ENCODE measurements at places on chromosomes 16 and 17.

- DNase-seq = no peak
These were observed 33.9 kb upstream of the CLEC18B start for GRCh38 chr16:74455213-74455612.

DNA sequence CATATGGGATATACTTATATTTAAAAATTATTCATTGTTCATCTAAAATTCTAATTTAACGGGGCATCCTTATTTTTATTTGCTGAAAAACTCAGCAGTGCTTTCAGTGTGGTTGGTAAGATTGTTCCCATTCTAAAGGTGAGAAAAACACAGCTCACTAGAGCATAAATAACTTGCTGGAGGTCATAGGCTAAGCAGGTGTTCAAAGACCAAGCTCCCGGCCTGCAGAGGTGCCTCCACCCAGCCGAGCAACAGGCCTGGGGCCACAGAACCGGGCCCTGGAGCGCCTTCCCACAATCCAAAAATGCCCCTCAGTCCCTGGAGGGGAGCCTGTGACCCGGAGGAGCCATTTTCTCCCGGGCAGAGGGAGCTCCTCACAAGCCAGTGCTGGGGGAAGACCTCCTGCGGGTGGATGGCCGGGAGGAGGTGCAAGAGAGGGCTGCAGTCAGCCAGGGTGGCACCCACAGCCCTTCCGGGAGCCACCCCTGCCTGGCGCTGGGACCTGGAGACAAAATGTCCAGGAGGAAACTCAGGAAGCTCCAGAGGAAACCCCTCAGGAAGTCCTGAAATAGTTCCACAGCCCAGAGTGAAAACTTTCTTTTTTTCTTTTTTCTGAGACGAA lies 14.7 kb downstream of the ABR start:
- no peak for DNase-seq

DNA sequence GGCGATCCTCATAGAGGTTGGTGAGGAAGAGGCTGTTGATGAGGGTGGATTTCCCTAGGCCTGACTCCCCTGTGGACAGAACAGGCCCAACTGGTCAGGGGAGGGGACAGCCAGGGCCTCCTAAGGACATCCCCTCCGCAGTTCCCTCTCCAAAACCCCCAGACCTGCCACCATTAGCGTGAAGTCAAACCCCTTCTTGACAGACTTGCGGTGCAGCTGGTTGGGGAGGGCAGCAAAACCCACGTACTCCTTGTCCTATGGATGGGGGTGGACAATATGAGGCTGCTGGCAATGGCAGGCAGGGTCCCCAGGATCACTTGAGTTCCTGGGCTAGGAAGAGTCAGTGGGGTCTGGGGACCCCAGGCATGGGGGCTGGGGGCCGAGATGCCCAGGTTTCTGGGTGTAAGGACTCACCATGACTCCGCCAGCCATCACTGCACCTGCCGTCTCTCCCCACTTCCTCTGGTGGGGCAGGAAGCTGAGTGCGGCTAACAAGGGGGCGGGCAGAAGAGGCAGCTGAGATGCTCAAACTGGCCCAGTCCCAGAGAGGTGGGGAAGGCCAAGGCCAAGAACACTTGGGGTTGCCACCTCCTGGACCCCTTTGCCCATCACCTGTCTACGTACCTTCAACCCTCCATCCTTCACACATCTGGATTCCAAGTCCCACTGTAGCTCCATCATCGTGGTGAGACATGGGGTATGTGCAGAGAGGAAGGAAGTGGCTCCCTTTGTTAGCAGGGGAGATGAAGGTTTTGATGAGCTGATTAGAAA lies at the start of gene SEPTIN1:
Gene SEPTIN1, minus strand, starts transcription at position 451 of the 771 bp plus-strand sequence. Its CDS starts 19 bp downstream, at position 432.
- no peak for DNase-seq

- no peak for DNase-seq
These were observed 12.4 kb downstream of the METTL9 start for GRCh38 chr16:21611556-21612384.

DNA sequence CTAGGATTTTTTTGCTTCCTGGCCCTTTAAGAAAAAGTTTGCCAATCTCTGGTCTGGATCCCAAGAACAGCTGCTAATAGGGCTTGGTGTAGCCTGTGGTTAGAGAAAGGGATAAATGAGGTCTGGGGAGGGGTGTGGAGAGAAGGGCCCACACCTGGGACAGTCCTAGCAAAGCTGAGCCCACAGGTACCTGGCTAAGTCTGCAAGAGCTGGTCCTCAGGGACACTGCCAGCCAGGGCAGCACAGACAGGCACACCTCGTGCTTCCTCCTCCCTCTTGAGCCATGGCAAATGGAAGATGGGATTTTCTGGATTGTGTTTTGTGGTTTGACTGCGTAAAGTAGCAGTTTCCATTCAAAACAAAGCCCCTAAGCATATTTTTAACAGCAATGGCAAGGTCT lies 217.5 kb downstream of the SOX9 start:
- DNase-seq = no peak

- DNase-seq = no peak
These were observed 137.1 kb downstream of the C16orf95 start for GRCh38 chr16:87180069-87180468.

- no peak for DNase-seq
These were observed 48.9 kb downstream of the GTF3C1 start for GRCh38 chr16:27500801-27501200.

DNA sequence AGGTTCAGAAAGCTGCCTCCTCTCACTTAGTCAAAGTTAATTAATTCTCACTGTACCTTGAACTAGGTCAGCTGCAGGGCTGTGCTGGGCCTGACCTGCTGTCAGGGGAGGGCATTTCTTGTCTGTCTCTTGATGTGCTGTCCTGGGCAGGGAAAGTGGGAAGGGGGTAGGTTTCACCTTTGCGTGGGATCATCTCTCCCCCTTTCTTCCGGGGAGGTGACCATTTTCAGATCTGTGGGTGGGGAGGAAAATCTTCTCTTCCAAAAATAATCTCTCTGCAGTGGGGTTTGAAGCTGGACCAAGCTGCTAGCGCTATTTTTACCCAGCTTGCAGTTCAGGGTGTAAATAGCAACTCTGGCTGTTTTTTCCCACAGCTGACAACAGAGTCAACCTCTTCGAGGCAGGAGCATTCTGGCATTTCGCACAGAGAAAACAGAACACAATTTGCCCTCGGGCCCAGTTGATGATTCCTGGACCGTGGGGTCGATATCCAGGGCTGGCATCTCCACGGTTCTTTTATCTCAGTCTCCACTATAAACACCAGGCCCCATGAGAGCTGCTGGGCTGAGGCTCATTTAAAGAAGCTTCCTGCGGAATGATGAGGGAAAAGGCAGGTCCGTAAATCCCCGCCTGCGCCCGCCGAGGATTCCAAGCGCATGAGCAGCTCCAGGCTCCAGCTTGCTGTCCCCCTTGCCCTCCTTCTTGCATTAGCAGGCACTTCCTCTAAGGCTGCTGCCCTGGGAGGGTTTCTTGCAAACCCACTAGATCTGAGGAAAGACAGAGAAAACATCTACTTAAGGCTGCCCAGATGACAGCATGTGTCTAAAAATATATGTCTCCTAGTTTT lies 93.9 kb downstream of the YPEL2 start:
- no peak for DNase-seq

- DNase-seq = no peak
These were observed 42.6 kb downstream of the TSC2 start for GRCh38 chr16:2090481-2090776.

DNA sequence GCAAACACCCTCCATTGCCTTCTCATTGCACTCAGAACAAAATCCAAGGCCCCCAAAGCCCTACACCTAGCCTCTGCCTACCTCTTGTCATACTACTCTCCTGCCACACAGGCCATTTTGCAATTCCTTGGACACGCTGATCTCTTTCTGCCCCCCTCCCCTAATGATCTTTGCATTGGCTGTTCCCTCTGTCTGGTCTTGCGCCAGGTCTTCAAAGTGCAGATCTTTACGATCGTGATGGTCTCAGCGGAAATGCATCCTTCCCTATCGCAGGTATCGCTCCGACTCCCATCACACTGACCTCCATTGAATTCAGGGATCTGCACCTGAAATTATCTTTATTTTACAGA lies 777 bp upstream of the MOSMO start:
- DNase-seq = no peak

- DNase-seq = no peak
These were observed 22.3 kb upstream of the KRT10 start for GRCh38 chr17:40844671-40845107.

GRCh38 chr17:56125830-56126819 lies 27.1 kb upstream of the ANKFN1 start:
- peak; percentile 95 for DNase-seq

GRCh38 chr16:10984509-10984908 lies 40.1 kb downstream of the CLEC16A start:
- no peak for DNase-seq

- no peak for DNase-seq
These were observed 175.5 kb downstream of the PRKCB start for GRCh38 chr16:24011237-24011636.

DNA sequence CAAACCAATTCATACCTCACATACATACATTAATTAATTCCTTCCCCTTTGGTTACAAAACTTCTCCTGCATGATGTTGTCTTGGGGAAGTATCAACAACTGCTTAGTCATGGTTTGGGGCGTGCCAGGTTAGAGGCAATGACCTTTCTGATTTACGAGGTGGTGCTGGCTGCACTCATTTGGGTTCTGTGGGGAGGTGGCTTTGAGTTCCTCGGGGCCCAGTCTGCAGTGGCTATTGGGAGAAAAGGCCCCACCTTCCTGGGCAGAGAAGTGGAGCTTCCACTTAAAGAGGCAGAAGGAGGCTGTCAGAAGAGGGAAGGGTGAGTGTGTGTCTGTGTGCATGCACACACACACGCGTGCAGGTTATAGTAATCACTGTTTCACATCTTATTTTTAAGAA lies 10.2 kb upstream of the ETV4 start:
- no peak for DNase-seq

DNA sequence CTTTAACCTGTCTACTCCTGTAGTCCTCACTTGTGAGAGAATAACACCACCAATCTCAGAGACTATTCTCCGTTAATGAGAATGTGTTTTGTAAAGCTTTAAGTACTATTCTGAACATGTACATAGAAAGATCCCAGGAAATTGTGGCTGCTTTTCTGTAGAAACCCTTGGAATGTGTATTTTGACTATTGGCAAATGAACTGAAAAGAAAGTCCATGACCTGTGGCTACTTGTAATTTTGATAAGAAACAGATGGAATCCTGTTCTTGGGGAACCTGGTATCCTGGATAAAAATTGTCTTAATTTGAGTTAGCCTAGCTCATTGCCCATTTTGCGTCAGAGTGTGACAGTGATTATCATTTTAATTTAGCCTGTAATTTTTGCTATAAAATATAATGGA lies 9.1 kb downstream of the CTCF start:
- DNase-seq = no peak

- DNase-seq = no peak
These were observed 180.1 kb upstream of the SDK2 start for GRCh38 chr17:73824321-73824720.

GRCh38 chr16:87123356-87124001 lies 193.7 kb downstream of the C16orf95 start:
- no peak for DNase-seq

DNA sequence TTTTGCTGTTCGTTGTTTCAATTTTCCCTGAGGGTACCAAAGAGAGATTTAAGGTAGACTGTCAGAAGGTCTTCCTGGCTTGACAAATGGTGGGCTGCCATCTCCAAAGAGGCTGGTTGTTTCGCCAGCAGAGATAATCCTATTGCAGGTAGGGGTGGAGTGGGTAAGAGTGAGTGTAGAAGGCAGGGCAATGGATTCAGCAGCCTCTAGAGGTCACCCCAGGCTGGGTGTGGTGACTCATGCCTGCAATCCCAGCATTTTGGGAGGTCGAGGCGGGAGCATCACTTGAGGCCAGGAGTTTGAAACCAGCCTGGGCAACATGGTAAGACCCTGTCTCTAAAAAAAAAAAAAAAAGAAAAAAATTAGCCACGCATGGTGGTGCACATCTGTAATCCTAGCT lies 34.6 kb downstream of the DCAKD start:
- DNase-seq = no peak

DNA sequence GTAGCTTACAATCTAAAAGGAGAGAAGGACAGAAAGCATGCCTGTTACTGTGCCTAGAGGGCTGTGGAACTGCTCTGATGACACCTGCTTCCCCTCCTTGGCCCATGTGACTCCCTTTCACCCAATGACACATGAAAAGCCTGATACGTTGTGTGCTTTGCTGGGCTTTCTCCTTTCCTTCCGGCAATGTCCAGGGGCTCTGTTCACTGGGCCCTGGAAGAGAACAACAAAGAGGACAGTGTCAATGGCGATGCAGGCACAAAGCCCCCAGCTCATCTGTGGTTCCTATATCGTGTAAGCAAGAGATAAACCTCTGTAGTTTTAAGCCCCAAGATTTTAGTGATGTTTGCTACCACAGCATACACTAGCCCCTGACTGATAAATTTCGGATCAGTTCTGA lies 306.1 kb downstream of the ABCC12 start:
- DNase-seq = no peak

- DNase-seq = no peak
These were observed 81.1 kb upstream of the ALOX12 start for GRCh38 chr17:6914711-6915110.

- DNase-seq = no peak
These were observed 1.7 kb upstream of the KPNA2 start for GRCh38 chr17:68033636-68034451.

GRCh38 chr16:56628486-56629350 lies 3.1 kb downstream of the MT1E start:
- DNase-seq = no peak

DNA sequence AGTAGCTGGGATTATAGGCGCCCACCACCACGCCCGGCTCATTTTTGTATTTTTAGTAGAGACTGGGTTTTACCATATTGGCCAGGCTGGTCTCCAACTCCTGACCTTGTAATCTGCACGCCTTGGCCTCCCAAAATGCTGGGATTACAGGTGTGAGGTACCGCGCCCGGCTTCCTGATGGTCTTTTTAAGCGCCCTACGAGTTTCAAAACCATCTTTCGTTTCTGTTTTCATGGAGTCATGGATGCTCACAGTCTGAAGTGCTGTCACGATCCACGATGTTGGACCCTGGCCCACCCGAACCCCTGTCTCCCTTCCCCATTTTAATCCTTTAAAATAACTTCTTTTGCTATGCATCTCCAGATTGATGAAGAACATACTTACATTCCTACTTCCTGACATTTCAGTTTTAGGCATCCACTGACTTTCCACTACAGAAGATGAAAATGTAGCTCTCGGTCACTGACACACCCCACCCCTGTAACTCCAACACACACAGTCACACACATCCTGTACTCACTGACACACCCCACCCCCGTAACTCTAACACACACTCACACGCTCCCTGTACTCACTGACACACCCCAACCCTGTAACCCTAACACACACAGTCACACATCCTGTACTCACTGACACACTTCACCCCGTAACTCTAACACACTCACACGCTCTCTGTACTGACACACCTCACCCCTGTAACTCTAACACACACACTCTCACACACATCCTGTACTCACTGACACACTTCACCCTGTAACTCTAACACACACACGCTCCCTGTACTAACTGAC lies 22.6 kb upstream of the WDR45B start:
- DNase-seq = no peak

- no peak for DNase-seq
These were observed 9.2 kb downstream of the CHD3 start for GRCh38 chr17:7897773-7898172.
